Aorta (tissue), 5 donors: ENCODE measurements at places on chromosomes 1 and 21.
A peak's percentile ranks its signal among the peaks of the same experiment; 100 is the strongest.

- H3K36me3 ChIP-seq, result no peaks in the 10 kb centered on the region
- H3K27me3 ChIP-seq, result no peaks in the 10 kb centered on the region
- peak; percentile 82 for DNase-seq
- peaks cover 4% of the 10 kb centered on the region for H3K4me1 ChIP-seq
These were observed 73.4 kb downstream of the UCK2 start for GRCh38 chr1:165900576-165901380.

DNA sequence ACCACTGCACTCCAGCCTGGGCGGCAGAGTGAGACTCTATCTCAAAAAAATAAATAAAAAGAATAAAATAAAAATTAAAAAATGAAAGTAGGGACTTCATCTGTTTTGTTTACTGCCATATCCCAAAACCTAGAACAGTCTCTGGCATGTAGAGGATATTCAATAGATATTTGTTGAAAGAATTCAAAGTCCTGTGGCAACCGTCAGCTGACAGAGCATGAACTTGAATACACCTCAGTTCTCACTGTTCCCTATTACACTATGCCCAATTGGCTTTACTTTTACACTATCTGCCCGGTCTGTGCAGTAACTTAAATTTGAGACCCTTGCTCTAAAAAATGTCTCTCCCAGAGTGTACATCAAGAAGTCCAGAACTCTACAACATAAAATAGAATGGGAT is 46.2 kb downstream of the PRDX6 start:
- no peak for DNase-seq
- H3K4me1 ChIP-seq, result no peaks in the 10 kb centered on the region
- no peaks in the 10 kb centered on the region for H3K36me3 ChIP-seq
- H3K27ac ChIP-seq, result no peak overlapping the region
- no peak overlapping the region for H3K4me3 ChIP-seq
- no peaks in the 10 kb centered on the region for H3K27me3 ChIP-seq

GRCh38 chr1:101178688-101179491 is 57.9 kb upstream of the S1PR1 start:
- H3K27me3 ChIP-seq, result no peaks in the 10 kb centered on the region
- DNase-seq, result no peak
- no peaks in the 10 kb centered on the region for H3K36me3 ChIP-seq
- H3K4me3 ChIP-seq, result no peak overlapping the region
- H3K4me1 ChIP-seq, result peaks cover 2% of the 10 kb centered on the region

DNA sequence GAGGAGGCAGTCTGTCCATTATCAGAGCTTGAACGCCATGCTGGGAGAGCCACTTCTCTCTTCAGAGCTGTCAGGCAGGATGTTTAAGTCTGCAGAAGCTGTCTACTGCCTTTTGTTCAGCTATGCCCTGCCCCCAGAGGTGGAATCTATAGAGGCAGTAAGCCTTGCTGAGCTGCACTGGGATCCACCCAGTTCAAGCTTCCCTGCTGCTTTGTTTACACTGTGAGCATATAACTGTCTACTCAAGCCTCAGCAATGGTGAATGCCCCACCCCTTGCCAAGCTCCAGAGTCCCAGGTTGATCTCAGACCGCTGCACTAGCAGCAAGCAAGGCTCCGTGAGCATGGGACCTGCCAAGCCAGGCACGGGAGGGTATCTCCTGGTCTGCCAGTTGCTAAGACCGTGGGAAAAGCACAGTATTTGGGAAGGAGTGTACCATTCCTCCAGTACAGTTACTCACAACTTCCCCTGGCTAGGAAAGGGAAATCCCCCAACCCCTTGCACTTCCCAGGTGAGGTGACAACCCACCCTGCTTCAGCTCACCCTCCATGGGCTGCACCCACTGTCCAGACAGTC is 32.5 kb downstream of the RGS13 start:
- no peak overlapping the region for H3K4me3 ChIP-seq
- no peaks in the 10 kb centered on the region for H3K36me3 ChIP-seq
- no peaks in the 10 kb centered on the region for H3K4me1 ChIP-seq
- no peaks in the 10 kb centered on the region for H3K27me3 ChIP-seq
- H3K27ac ChIP-seq, result no peak overlapping the region
- no peak for DNase-seq

DNA sequence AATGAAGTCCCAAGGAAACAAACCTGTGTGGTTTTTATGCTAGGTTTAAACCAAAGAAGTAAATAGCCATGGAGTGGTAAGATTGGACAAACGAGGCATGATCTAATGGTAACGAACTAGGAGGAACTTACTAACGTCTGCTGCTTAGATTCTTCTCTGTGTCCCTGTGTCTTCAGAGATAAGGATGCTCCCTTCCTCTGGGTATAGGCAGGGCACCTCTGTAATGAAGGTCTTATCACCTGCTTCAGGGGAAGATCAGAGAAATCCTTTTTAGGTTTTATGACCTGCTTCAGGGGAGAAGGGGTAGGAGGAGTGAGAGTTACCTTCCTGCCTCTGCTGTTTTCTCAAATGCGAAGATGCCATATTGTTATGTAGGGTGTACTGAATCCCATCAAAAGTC is 214.9 kb upstream of the L1TD1 start:
- H3K36me3 ChIP-seq, result no peaks in the 10 kb centered on the region
- no peaks in the 10 kb centered on the region for H3K4me1 ChIP-seq
